ENCODE measurements at places on chromosomes 11 and 22.

DNA sequence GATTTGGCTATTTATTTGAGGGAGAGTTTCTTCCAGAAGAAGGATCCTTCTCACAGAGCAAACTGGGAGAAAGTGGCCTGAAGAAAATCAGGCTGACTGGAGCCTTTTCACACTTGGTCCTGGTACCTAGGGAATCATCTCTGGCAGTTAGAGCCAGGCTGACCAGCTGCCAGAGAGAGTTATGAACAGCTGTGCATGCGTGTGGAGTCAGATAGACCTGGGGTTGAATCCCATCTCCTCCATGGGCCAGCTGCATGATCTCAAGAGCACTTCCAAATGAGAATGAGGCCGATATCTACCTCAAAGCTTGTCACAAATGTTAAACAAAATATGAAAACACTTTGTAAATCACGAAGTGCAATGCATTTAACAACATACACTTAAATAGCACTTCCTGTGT is 390.0 kb downstream of the TENM4 start:
- DNase-seq: no peak

DNA sequence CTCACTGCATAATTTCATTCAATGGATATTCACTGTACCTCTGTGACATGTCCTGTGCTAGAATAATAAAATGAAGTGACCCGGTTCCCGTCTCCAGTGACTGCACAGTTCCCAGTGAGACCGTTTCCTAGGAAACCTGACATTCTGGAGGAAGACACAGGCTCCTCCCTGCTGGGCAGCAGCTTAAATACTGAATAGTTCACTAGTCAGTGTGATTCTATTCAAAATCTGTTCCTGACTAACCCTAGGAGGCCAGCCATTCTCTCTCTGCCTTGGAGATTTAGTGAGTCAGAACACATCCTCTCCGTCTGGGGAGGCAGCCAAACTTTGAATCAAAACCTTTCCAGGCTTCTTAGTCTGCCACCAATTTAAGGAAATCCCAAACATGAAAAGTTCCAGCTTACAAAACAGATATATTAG is 11.3 kb downstream of the TRIM66 start:
- no peak for DNase-seq

- DNase-seq: no peak
Measured at GRCh38 chr11:71171576-71171975, 80.8 kb downstream of the SHANK2 start.

- DNase-seq: no peak
Measured at GRCh38 chr11:94741022-94741679, 27.0 kb upstream of the AMOTL1 start.

DNA sequence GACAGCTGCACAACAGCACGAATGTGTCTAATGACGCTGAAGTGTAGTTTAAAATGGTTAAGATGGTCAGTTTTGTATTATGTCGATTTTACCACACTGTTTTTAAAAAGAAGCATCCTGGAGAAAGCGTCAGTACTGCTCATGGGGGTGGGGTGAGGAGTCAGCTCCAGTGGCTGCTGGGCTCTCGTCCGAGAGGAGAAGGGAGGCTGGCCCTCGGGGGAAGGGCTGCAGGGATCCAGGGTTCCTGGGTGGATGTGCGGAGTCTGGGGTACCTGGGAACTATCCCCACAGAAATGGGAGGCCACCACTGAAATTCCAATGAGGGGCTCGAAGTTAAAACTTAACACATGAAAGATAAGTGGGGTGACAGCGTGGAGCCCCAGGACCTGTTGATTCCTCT is 11.9 kb downstream of the C11orf21 start:
- DNase-seq: no peak

DNA sequence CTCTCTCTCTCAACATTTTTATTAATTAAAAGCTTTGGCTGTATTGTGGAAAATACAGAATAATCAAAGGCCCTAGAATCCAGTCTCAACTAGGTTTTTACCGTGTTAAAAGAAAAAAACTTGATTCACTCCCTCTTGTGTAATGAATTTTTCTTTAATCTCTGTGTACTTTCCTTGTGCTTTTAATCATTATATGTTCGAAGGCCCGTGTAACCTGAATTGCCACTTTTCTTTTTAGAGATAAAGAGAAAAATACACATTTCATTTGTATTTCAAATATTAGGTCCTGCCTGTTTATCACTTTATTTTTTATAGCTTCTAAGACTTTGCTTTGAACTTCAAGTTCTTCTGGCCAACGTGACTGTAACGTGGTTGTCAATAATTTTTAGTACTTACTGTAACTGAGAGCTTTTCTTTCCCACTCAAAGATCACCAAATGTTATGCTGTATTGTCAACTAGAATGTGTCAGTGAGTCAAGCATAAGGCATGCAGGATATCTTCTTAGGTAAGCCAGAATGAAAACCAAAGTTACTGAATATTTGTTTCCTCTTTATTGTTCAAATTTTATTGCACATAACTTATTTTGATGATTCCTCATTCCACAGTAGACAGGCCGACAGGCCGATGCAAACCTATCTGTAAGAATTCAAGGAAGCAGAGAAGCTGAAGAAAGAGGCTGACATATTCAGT is 23.3 kb upstream of the FAR1 start:
- no peak for DNase-seq
